ENCODE measurements at places on chromosomes 7 and 10. TPM values are rescaled to one million over a fixed set of nuclear protein-coding genes. Genes with fewer than 3 reads are reported as not detected.

Gene DENND2A
- 3.2 TPM for total RNA-seq

Gene POP7
- 22.4 TPM for total RNA-seq

Gene ZNF488
- total RNA-seq: not detected

Gene MUC12
- 0.54 TPM for total RNA-seq

Gene OR2A2
- total RNA-seq: not detected

Gene TEX36
- total RNA-seq: not detected

Gene MEOX2
- total RNA-seq: 2.9 TPM

Gene ZWINT
- total RNA-seq: 2.1 TPM

Gene SNX13
- 50.7 TPM for total RNA-seq

Gene MBL2
- not detected for total RNA-seq

Data from cardiac ventricle fibroblast (primary cell).